Activated T-cell treated with anti-CD3 and anti-CD28 coated beads, Interleukin-2, amount 50 U/mL, for 4 hours (primary cell): ENCODE measurements at places on chromosomes 2 and 18.

DNA sequence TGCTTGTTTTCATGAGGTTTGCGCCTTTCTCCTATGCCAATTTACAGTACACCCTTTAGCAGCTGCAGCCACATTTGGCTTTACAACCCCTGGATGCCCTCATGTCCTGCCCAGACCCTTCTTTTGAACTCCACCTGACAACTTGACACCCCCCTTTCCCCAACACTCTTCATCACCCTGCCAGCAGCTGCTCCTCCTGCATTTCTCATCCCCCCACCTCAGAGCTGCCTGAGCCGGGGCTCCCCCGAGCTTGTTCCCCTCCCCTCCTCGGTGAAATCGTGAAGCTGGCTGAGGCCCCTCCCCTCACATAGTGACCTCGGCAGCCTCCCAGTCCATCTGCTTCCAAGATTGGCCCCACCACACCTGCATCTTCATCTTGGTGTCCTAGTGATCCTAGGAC, 40.5 kb downstream of the LRRFIP1 start:
- no peak for DNase-seq

DNA sequence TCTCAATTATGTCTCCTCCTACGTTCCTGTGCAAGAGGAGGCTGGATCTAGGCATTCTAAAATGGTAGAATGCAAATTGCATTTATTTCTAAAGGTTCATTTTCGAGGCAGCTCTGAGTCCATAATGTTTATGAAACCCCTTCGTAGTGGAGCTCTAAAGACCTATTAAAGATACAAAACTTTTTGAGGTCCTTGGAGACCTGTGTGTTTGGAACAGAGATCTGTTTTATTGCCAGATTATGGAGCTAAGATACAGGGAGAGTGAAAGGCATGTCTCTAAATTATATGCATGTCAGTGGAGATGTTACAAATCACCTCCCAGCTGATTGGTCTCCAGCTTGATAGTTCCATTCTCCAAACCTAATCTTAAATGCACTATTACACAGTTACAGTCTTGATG, 335.8 kb downstream of the GULP1 start:
- DNase-seq = no peak

GRCh38 chr2:108228537-108228936, 11.2 kb upstream of the SULT1C3 start:
- no peak for DNase-seq

- DNase-seq = no peak
These were observed 323.0 kb downstream of the TXNL1 start for GRCh38 chr18:56315363-56315762.

GRCh38 chr2:216283038-216283900, 89.0 kb downstream of the MARCHF4 start:
- no peak for DNase-seq

DNA sequence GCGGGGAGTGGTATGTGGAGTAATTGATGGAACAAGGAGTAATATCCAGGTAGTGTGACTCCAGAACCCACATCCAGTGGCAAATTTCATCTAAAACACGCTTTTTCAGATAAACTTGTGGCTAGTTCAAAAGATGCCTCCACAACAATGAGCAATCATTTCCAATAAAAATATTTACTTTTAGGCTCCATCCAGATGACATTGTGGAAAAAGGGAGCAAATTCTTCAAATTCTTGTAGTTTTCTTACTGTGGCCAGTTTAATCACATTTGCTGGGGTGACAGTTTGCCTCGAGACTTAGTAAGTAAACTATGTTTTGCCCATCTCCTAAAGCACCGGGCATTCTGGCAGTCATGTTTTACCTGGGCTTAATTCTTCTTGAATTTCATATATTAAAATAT, 243.6 kb downstream of the IRS1 start:
- DNase-seq = no peak
